ENCODE measurements at places on chromosomes 1 and 21. TPM values are rescaled to one million over a fixed set of nuclear protein-coding genes. Genes with fewer than 3 reads are reported as not detected.

GRCh38 chr1:3981261-3981660 lies 81.2 kb upstream of the C1orf174 start:
- no peaks in the 10 kb centered on the region for H3K4me1 ChIP-seq
- no peak overlapping the region for H3K4me3 ChIP-seq
- no peaks in the 10 kb centered on the region for H3K36me3 ChIP-seq
- no peak for DNase-seq
- peaks cover 4% of the 10 kb centered on the region for H3K27me3 ChIP-seq

DNA sequence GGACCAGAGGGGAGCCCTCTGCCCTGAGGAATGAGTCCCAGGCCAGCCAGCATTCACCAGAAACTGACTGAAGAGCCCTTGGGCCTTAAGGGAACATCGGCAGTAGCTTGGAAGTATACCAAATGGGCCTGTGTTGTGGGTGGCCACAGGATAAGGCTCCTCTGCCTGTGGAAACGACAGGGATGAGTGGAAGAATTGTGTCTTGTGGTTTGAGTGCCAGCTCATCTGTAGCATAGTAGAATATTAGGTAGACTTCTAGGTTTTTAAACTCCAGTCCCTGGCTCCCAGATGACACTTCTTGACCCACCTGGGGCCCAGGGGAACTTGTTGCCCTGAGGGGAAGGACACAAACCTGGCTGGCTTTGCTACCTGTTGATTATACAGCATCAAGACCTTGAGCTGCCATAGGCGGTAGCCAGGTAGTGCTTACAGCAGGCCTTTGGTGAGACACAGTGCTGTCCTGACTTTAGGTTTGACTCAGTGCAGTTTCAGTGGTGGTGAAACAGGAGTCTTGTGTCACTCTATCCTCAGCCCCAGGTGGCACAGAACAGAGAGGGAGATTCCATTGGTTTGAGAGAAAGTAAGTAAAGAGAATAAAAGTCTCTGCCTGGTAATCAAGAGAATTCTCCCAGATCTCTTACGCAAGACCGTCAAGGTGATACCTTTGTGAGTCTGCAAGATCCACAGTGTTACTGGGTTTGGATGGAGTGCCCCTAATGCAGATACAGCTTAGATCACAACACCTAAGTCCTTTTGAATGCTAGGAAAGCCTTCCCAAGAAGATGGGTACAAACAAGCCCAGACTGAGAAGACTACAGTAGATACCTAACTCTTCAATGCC lies 50.2 kb downstream of the RABGAP1L start:
- H3K27me3 ChIP-seq, result no peaks in the 10 kb centered on the region
- H3K27ac ChIP-seq, result no peak overlapping the region
- H3K36me3 ChIP-seq, result peaks cover 4% of the 10 kb centered on the region
- DNase-seq, result peak; percentile 46

DNA sequence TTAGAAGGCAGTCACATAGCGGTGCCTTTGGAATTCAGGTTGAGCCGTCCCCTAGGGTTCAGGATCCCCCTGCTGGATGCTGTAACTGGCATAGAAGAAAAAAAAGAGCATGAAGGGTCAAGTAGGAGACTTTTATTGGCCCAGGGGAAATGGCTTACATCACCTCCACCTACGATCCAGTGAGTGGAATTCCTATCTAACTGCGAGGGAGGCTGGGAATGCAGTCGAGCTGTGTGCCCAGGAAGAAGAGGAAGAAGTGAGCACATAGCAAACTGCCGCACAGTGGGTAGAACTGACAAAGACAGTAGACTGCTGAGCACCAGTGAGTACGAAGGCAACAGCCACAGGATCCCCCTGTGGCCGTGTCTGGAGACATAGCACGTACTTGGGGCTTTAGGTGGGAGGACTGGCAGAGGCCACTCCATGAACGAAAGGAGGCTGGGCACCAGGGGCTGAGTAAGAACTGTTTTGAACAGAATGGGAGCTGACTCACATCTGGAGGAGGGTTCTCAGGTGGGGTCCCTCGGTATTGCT lies 79.2 kb downstream of the RNF220 start:
- no peak for DNase-seq
- H3K4me1 ChIP-seq, result no peaks in the 10 kb centered on the region
- H3K36me3 ChIP-seq, result no peaks in the 10 kb centered on the region
- no peak overlapping the region for H3K27ac ChIP-seq

DNA sequence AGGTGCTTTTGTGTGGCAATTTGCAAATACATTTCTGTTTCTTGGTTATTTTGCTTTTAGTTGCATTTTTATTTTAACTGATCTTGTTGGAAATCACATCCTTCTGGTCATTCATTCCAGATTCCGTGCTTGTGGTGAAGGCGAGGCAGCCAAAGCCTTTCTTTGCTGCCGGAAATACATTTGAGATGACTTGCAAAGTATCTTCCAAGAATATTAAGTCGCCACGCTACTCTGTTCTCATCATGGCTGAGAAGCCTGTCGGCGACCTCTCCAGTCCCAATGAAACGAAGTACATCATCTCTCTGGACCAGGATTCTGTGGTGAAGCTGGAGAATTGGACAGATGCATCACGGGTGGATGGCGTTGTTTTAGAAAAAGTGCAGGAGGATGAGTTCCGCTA lies 34.8 kb upstream of the CD101 start:
- H3K27me3 ChIP-seq, result no peaks in the 10 kb centered on the region
- DNase-seq, result no peak
- H3K4me3 ChIP-seq, result no peak overlapping the region
- H3K36me3 ChIP-seq, result peaks cover 24% of the 10 kb centered on the region
- no peak overlapping the region for H3K27ac ChIP-seq

DNA sequence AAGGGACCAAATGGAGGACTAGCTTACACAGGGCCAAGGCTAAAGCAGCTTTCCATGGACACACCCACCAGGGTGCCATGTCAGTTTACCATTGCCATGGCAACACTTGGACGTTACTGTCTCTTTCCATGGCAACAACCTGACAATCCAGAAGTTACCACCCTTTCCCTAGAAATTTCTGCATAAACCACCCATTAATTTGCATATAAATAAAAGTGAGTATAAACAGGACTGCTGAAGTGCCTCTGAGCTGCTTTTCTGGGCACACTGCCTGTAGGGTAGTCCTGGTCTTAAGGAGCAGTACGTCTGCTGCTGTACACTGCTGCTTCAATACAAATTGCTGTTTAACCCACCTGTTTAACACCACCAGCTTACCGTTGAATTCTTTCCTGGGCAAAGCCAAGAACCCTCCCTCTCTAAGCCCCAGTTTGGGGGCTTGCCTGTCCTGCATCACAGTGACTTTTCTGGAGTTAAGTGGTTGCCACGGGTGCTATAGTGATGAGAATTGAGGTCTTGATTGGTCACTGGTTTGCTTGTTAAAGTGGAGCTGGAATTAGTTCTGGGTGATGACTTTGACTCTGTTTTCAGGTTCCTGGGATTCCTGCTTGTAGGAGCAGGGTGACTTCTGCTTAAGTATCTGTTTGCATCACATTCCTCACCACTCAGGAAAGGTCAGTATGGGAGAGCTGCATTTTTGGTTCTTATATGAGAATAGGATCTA lies 83.2 kb downstream of the CLDN17 start:
- no peak for DNase-seq
- H3K27me3 ChIP-seq, result no peaks in the 10 kb centered on the region
- no peaks in the 10 kb centered on the region for H3K4me1 ChIP-seq
- H3K36me3 ChIP-seq, result no peaks in the 10 kb centered on the region
- H3K4me3 ChIP-seq, result no peak overlapping the region
- H3K27ac ChIP-seq, result no peak overlapping the region

DNA sequence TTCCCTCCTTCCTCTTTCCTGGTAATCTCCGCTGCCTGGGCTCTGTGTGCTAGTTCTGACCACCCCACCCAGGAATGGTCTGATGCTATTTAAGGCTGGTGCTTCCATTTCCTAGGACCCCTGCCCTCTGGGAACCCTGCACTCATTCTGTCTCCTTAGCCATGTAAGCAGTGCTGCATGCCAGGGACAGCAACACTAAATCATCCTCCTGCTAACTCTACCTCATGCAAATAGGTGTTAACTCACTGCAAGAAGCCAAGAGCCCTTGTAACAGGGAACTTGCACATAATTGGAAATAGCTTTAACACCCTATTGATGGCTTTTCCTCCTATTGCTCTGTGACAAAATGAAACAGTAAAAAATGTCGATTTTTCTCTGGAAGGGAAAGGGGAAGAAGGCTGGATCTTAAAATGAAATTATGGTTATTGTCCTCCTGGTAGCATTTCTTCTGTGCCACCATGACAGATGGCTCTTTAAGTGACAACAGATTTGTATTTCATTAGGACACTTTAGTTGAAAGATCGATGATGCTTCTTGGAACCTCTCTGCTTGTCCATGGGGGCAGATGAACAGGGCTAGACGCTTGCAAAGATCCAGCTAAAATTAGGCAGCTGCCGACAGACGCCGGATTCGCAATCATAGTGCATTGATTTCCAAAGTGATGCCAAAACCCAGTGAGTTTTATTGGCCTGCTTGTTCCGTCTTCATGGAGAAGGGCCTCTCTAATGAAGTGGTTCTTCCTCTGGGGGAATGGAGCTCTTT lies 551.7 kb downstream of the MATN1 start:
- no peak overlapping the region for H3K4me3 ChIP-seq
- no peaks in the 10 kb centered on the region for H3K4me1 ChIP-seq
- DNase-seq, result no peak
- peaks cover 4% of the 10 kb centered on the region for H3K27me3 ChIP-seq
- H3K36me3 ChIP-seq, result no peaks in the 10 kb centered on the region

GRCh38 chr1:20361805-20362381 lies 71.2 kb downstream of the VWA5B1 start:
- peak; percentile 56 for DNase-seq
- H3K4me3 ChIP-seq, result no peak overlapping the region
- no peak overlapping the region for H3K27ac ChIP-seq
- H3K27me3 ChIP-seq, result peaks cover 59% of the 10 kb centered on the region

DNA sequence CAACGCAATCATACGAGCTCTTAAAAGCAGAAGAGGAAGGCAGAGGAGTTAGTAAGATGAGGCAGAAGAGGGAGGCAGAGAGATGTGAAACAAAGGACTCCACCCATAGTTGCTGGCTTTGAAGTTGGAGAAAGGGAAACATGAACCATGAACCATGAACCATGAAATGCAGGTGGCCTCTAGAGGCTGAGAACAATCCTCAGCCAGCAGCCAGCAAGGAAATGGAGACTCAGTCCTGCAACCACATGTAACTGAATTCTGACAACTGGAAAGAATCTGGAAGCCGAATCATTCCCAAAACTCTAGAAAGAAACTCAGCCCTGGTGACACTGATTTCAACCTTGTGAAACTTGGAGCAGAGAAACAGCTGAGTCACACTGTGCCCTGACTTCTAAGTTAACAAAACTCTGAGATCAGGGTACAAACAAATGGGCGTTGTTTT lies 10.1 kb downstream of the DIPK1A start:
- DNase-seq, result peak; percentile 48
- peaks cover 41% of the 10 kb centered on the region for H3K4me1 ChIP-seq
- no peaks in the 10 kb centered on the region for H3K36me3 ChIP-seq
- no peak overlapping the region for H3K27ac ChIP-seq
- no peaks in the 10 kb centered on the region for H3K27me3 ChIP-seq
- H3K4me3 ChIP-seq, result no peak overlapping the region

GRCh38 chr1:25193229-25193628 lies 39.1 kb downstream of the SYF2 start:
- peaks cover 5% of the 10 kb centered on the region for H3K4me1 ChIP-seq
- no peaks in the 10 kb centered on the region for H3K36me3 ChIP-seq
- H3K27ac ChIP-seq, result no peak overlapping the region
- H3K4me3 ChIP-seq, result no peak overlapping the region
- no peak for DNase-seq
- H3K27me3 ChIP-seq, result no peaks in the 10 kb centered on the region

DNA sequence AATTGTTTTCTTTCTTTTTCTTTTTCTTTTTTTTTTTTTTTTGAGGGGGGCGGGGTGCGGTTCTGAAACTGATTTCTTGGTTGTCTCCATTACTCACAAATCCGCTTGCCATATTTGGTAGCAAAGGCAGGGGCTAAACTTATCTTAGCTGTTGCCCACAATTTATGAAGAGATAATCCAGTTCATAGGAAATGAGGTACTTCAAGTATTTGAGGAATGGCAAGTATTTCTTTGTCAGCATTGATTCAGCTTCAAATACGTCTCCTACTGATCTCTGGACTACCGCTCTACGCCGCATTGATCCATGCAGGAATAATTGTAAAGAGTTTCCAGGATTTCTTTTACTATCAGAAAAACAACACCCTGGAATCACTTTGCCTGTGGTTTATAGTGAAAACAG lies 289.2 kb upstream of the DPYD start:
- H3K4me1 ChIP-seq, result no peaks in the 10 kb centered on the region
- no peaks in the 10 kb centered on the region for H3K27me3 ChIP-seq
- H3K4me3 ChIP-seq, result no peak overlapping the region
- no peak overlapping the region for H3K27ac ChIP-seq
- H3K36me3 ChIP-seq, result no peaks in the 10 kb centered on the region

UBXN10 gene
- total RNA-seq, result 0.27 TPM

CACYBP gene
- total RNA-seq, result 322 TPM

CRNN gene
- total RNA-seq, result not detected

PRKACB gene
- total RNA-seq, result 25.9 TPM

All from activated naive CD4-positive, alpha-beta T cell treated with anti-CD3 and anti-CD28 coated beads for 36 hours (primary cell).